ENCODE measurements at places on chromosomes 1 and 21. TPM values are rescaled to one million over a fixed set of nuclear protein-coding genes. Genes with fewer than 3 reads are reported as not detected.

The BCAR3 gene
- total RNA-seq = 0.72 TPM

- DNase-seq = no peak
Measured at GRCh38 chr1:56064705-56065104, 514.7 kb downstream of the PLPP3 start.

GRCh38 chr1:57857809-57858208 is 433.9 kb upstream of the DAB1 start:
- DNase-seq = no peak

DNA sequence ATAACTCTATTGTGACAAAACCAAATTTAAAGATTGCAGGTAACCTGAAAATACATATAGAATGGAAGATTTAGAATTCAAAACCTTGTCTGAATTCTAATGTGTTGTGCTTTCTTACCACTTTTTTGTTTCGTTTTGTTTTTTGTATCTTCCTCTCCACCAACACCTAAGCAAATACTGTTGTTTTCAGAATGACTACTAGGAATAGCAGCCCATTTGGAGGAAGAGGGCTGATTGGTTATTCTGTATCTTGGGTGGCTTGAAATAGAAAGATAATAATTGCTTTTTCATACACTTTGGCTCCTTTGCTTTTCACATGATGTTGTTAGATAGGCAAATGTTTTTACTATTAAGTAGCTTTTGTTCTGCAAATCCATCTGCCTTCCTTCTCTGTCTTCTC is 61.0 kb upstream of the LRRC7 start:
- no peak for DNase-seq

DNA sequence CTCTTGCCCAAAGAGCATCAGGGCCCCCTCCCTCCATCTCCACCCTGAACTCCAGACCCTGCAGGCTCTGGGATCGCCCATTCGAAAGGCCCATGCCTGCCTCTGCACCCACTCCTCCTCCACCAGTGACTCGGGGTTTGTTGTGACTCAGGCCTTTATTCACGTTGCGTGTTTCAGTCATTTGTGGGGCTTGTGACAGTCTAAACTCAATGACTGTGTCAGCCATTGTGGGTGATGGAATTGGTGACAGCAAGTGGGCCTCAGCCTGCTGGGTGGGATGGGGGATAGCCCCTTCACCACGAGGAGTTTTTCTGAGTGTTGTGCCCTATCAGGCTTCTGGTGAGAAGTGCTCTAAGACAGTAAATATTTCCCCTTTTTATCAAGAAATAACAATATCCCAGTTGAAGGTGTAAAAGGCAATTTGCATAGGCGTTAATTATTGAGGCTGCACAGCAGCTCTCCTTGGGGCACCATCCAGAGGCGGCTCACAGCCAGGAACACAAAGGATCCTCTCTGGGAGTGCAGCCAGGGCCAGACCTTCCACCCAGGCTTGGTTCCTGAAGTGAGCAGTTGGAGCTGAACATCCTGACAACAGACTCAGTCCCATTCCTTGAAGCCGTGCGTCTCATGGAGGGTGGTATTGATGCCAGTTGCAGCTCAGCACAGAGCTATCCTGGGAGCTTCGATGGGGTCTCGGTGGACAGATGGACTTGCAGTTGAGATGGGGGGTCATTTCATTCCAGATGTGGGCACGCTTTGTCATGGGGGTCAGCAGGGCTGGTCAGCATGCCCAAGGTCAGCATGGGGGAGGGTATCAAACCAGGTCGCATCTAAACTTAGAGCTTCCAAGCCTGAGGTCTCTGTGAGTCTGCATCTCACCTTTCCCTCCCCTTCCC is 135.6 kb upstream of the CACNA1E start:
- no peak for DNase-seq

Data from activated naive CD8-positive, alpha-beta T cell treated with anti-CD3 and anti-CD28 coated beads for 36 hours (primary cell).